AG04450 (cell line): ENCODE measurements at places on chromosomes 6 and 20. TPM values are rescaled to one million over a fixed set of nuclear protein-coding genes. Genes with fewer than 3 reads are reported as not detected.
A peak's percentile ranks its signal among the peaks of the same experiment; 100 is the strongest.

Gene PXT1
- not detected in 2 replicates for polyA plus RNA-seq

Gene TSBP1
- not detected in 2 replicates for polyA plus RNA-seq

Gene APOM
- polyA plus RNA-seq: 2.8 and 3.9 TPM in 2 replicates

Gene CCN5
- polyA plus RNA-seq: 0.37 and 0.50 TPM in 2 replicates

Gene IL20RA
- 0.09 TPM in 1 of 2 replicates, not detected in the other for polyA plus RNA-seq

Gene BFSP1
- polyA plus RNA-seq: 2.3 and 2.9 TPM in 2 replicates

DNA sequence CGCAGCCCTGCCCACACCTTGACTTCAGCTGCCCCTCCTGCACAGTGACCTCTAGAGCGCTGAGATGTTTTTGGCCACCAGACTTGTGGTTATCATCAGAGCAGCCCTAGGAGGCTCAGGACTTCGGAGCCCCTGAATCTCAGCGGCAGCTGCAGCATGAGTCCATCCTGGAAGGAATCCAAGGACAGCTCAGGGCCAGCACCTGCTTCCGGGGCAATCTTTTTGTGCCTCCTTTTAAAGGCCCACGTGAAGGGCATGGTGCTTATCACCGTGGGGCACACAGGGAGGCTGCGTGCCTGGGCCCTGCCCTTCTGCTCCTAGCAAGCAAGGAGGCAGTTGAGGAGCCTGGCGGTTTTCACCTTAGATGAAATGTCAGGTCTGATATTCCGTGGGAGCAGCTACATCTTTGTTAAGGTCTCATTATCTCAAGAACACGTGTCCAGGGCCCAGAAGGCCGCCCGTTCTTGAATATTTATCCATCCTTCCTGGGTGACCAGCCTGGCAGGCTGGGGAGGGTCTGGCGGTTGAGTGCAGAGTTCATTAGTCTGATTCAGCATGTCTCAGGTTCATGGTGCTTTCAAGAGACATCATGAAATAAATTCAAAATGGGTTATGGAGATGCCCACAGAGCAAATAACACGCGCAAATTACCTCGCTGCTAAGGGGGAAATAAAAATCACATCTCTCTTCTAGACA, 392.4 kb downstream of the TAF4 start:
- no peak for DNase-seq

- no peak for DNase-seq
Observed at GRCh38 chr6:62974452-62974851, 236.8 kb upstream of the FKBP1C start.

DNA sequence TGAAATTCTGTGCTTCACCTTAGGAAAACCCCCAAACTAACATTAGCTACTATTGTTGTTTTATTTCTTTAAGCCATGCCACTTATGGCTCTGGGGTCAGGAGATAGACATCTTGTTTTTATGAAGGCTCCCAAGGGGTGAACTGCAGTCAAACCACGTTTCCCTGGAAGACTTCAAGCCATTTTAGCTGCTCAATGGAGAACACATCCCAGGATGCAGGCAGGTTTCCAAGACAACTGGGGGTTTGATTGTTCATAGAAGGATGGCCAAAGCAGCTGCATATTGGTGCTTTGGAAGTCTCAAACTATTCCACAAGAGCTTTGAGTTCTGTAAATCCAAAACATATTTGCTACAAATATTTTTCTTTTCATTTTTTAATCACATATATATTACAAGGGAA, 818.0 kb downstream of the MAFB start:
- DNase-seq: no peak

GRCh38 chr6:153084393-153084792, 46.7 kb downstream of the RGS17 start:
- DNase-seq: peak; percentile 8

- peak; percentile 61 for DNase-seq
Observed at GRCh38 chr6:133991096-133991593, 38.1 kb downstream of the TBPL1 start.

DNA sequence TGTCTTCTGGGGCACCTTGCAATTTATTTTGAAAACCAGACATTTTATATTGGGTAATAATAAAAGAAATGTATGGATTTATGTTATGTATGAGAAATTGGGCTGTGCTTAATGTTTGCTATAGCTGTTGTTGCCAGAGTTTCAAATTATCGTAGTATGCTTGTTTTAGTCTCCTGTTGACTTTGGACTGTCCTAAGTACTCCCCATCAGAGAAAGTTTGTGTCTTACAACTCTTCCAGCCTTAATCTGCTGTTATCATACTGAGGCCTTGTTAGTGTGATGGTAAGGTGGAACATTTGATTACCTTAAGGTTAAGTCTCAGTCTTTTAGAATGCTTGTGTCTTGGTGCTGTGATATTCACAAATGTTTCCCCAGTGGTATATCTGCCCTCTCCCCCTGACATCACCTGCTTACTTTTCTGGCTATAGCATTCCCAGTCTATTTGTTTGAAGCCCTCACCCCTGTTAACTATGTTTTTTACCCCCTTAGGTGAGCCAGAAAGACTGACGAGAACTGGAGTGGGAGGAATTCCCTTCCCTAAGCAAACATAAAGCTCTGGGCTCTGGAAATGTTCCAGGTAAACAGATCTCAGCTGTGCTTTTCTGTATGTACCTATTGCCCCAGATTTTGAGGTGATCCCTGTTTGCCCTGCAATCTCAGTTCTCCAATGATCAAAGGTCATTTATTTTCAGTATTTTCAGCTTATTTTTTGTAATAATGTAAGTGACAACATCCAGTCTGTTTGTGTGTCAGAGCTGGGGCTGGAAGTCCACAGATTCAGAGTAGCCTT, 581.1 kb upstream of the CITED2 start:
- no peak for DNase-seq

DNA sequence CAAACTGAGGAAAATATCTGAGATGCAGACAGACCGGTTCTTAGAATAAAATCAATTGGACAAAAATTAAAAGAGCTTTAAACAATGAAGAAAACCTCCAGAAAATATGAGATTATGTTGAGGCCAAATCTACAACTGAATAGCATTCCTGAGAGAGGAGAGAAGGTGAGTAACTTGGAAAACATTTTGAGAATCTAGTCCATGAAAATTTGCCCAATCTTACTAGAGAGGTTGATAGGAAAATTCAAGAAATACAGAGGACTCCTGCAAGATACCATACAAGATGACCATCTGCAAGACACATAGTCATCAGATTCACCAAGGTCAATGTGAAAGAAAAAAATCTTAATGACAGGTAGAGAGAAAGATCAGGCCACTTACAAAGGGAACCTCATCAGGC, 437.7 kb upstream of the ADGRB3 start:
- no peak for DNase-seq

- DNase-seq: peak; percentile 24
Observed at GRCh38 chr6:40997234-40997957, 41.6 kb downstream of the UNC5CL start.

DNA sequence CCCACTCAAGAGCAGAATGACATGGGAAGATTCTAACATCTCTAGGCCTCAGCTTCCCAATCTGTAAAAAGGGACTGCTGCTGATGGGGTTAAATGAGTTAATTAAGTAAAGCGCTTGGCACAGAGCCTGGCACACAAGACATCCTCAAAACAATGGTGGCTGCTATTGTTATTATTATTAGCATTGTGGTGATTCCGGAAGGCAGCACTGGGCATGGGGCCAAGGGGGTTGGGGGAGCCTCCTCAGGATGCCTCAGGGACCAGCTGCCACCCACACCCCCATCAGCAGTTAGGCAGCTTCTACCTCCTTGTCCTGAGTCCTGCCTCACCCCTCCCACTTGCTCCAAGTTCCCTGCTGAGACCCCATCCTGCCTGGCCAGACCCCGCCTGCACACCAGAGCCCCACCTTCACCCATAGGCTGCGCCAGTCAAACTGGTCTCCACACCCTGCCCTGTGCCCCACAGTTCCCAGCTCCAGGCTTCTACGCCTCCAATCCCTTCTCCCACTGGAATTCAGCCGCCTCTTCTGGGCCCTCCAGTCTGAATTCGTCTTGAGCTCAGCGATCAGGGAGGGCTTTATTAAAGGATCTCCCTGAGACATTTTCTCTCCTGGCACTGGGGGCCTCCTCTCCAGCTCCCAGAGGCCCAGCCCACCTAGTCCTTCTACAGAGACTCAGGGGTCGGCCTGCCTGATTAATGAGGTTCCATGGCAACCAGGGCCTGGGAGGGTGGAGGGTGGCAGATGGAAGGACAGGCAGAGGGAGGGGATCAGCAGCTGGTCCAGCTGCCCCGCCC, 1.5 kb downstream of the E2F1 start:
- DNase-seq: no peak
